ENCODE measurements at places on chromosomes 5 and 9.

DNA sequence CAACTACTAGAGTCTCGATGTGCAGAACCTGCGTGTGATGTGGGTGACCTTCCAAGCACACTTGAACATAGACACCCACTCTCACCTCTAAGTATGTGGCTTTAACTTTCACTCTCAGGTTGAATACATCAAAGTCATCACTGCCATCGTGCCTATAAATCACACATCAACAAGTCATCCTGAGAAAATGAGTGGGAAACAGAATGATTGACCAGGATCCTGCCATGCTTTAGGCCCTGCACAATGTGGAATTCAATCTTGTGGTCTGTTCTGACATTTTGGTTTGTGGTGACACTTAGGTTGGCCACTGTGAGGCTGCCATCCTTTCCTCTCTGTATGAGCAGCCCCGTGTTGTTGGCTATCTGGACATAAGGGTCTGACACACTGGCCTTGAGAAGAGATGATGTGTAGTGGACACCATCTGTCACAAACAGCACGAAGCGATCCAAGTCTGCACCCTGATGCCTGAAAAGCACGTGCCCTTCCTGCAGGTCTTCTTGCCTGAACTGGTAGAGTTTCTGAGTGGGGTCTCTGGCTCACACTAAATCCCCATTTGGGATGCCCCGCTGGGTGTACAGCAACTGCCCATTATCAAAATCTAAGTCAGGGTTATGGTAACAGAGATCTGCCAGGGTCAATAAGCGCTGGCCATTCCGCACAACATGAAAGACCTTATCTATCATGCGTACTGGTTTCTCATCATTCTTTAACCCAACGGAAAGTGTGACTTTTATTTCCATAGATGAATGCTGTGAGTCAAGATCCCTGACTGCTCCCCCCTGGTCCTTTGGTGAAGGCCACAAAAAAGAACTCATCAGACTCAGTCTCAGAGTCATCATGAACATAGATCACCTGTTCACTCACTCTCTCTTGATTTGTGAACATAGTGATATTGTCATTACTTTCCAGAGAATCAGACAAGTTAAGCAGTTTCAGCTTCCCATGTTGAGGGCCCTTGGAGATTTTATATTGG is 116.6 kb downstream of the ESM1 start:
- DNase-seq = no peak

- DNase-seq = no peak
These were observed 12.8 kb downstream of the RALGPS1 start for GRCh38 chr9:126927419-126927818.

DNA sequence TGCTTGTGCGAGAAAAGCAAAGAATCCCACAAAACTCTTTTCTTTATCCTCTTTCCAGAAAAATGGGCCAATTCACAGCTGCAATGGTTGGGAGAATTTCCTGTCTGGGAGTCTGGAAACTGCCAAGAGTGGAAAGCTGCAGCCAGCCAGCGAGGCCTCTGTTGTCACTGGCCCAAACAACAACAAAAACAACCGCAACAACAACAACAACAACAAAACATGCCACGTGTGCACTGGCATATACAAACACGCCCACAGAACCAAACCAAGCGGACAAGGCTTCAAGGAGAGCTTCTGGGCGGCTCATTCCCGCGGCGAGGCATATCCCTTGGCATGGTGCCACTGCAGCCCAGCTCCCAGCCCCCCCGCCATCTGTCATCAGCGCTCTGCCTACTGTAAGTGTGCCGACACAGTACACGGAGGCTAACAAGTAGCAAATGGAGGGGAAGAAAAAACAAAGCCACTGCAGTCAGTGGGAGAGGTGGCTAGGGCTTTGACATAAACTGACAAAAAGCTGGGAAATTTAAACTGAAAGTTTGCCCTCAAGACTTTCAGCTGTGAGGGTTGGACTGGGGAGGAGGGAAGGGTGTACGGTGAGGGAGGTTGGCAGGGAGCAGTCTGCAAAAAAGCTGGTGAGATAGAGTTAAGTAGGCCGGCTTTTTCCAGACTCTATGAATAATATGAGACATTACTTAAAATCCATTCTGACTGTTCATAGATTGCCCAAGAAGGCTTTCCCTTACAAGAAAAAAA is 165.0 kb upstream of the ZNF462 start:
- DNase-seq = no peak

DNA sequence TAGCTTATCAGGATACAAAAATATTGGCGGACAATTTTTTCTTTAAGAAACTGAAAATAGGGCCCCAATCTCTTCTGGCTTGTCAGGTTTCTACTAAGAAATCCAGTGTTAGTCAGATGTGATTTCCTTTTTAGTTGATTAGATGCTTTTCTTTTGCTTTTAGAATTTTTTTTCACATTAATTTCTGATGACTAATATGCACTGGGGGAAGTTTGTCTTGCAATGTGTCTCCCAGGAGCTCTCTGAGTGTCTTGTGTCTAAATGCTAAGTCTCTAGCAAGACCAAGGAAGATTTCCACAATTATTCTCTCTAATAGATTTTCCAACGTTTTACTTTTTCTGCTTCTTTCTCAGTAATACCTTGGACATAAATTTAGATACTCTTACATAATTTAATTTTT is 559.8 kb upstream of the TYRP1 start:
- no peak for DNase-seq

- DNase-seq = no peak
These were observed 43.2 kb downstream of the SEMA4D start for GRCh38 chr9:89454498-89455355.

DNA sequence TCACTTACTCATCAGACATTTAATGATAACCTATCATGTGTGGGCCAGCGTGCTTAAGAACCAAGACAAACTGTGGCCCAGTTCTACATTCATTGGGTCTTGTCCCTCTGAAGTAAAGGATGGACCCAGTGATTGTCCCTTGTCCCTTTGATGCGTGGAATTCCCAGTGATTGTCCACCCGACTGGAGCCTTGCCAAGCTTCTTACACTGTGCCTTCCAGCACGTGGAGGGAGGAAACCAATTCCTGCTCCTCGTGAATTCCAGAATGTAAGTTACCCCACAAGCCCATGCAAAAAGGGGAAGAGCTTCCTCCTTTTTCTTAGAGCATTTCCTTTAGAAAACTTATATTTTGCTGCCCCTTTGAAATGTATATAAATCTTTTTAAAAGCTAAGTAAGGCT is 7.9 kb downstream of the CKMT2 start:
- DNase-seq = no peak

- no peak for DNase-seq
These were observed 10.6 kb upstream of the MEGF9 start for GRCh38 chr9:120724757-120725400.

DNA sequence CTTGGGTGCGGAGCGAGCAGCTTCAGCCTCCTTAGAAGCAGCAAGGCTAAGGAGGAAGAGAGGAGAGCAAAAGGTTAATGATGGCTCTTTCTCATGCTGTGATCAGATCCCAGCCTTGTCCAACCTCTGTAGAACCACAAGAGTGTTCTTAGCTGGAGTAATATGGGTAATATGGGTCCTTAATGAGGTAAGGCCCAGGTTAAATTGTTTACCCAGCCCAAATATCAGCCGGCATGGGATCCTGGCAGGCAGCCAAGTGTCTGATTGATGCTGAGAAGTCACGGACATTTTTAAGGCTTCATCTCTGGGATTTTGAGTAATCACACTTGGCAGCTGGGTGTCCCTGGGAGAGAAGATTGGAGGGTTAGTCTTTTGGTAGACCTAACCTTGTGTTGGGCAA is 32.3 kb downstream of the GLRA1 start:
- no peak for DNase-seq

DNA sequence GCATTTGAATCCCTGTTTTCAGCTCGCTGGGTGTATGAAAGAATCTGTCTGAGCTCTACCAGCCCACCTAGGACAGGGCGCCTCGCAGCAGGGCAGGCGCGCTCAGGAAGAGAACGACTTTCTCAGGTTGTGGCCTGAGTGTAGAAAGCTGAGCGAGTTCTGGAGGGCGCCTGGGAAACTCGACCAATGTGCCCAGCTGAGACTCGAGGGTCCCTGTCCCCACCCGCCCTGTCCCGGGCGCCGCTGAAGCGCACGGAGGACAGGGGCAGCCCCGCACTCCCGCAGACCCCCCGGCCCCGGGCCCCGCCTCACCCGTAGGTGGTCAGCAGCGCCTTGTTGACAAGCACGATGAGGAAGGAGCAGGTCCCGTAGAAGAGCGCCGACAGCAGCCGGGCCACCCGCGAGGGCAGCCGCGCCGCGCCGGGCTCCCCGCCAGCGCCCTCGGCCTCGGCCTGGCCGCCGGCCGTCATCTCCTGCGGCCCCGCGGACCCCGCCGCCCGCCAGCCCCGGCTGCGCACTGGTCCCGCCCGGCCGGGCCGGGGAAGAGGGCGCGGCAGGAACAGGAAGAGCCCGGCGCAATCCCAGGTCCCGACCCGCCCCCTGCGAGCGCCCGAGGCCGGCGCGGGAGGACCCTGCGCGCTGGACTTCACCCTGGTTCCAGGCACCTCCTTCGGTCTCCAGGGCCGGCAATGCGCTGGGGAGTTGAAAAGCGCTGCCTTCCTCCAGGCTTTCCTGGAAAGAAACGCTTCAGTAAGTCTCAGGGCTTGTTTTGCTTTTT is at the start of gene SLC35D2:
Gene SLC35D2, minus strand, starts transcription at position 547 of the 778 bp plus-strand sequence. Its CDS starts 77 bp downstream, at position 470.
- no peak for DNase-seq

DNA sequence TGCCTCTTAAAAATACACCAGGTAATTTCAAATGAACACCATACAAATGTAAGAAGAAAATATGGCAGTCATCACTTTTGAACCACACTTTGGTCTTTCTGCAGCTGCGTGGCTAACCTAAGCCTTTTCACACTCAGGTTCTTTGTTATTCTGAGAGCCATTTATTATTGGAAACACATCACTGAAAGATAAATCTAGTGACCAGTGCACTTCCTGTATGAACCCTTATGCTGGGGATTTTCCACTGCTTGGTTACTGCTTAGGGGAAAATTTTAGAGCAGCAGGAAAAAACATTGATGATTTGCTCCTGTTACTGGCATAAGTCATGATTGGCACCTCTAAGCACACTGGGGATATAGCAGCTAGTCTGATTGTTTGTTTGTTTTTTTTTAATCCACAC is 58.6 kb upstream of the RANBP3L start:
- DNase-seq = no peak

- DNase-seq = no peak
These were observed 166.4 kb downstream of the PIK3R1 start for GRCh38 chr5:68381909-68382308.

GRCh38 chr5:77294185-77294584 is 83.7 kb downstream of the PDE8B start:
- no peak for DNase-seq

DNA sequence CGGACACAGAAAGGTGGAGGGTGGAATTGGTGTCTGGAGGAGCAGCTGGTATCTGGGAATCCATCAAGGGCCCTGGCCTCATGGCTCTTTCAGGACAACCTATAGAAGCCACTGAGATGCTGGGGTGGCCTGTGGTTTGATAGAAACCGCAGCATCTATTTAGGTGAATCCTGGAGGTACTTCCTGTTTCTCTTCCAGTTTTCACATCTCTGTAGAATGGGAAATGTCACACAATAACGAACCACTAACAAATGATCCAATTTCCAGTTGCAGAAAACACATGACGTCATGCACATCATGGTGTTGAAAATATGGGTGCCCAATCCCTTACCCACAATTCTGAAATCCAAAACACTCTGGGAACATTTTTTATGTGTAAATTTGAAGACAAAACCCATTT is 52.2 kb downstream of the ROPN1L start:
- no peak for DNase-seq

DNA sequence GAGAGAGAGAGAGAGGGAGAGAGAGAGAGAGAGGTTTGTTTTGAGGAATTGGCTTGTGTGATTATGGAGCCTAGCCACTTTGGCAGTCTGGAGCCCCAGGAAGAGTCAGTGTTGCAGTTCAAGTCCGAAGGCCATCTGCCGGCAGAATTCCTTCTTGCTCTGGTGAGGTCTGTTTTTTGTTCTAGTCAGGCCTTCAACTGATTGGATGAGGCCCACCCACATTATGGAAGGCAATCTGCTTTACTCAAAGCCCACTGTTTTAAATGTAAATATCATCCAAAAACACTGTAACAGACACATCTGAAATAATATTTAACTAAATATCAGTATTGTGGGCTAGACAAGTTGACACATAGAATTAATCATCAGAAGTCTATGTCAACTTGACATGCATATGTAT is 11.4 kb upstream of the GRM6 start:
- no peak for DNase-seq

- DNase-seq = no peak
These were observed 88.7 kb downstream of the GLIS3 start for GRCh38 chr9:4211032-4211725.

GRCh38 chr5:141077826-141078225 is 16.6 kb upstream of the PCDHB2 start:
- no peak for DNase-seq

DNA sequence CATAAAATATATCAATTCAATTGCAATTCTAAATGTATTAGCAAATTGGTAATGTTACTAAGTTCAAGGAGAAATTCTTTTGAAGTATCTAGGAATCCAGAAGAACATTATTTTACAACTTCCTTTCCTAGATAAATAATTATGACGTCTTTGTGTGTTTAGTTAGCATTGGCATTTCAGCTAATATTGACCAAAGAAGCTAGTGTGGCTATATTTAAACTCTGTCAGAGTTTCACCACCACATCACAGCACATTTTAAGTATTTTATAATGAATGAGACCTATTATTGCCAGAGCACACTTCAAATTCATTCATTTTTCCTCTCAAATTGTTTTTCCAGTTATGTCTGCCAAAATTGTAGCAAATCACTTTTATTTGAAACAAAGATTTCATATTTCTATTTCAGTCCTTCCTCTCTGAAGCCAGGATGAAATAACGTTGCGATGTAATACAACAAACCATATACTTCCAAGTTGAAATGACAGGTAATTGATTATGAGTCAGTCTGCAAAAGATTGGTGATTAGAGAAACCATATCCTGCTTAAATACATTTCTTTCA is 18.9 kb downstream of the PLK2 start:
- no peak for DNase-seq

GRCh38 chr5:72129725-72130124 is 22.4 kb downstream of the MAP1B start:
- DNase-seq = no peak

DNA sequence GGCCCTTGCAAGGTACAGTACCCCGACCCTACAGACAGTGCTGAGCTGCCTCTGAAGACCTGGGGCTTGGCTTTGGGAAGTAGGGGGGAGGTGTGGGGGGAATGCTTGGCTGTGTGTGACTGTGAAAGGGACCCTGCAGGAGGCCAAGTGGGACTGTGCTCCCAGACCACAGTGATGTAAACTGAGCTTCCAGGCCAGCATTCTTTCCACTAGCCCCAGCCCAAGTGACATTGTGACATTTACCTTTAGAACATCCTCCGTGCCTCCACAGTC is 31.2 kb downstream of the HMCN2 start:
- no peak for DNase-seq

DNA sequence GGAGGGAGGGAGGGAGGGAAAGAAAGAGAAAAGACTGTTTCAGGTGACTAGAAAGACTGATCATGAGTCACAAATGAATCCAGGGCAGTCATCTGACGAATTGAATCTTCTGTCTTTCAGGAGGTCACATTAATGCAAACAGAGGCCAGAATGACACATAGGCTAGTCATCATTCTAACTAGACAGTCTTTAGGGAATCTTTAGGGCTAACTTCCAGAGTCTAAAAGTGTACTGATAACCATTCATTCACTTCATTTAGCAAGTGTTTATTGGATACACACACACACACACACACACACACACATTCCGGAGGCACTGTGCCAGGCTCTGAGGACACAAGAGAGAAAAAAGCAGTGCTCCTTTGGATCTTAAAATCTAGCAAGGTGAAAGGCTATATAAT is 156.7 kb downstream of the EBF1 start:
- no peak for DNase-seq

- DNase-seq = no peak
These were observed 54.4 kb downstream of the ANKH start for GRCh38 chr5:14816999-14817761.

Measured in activated effector memory CD4-positive, alpha-beta T cell treated with Interleukin-2 at 50 U/mL for 16 hours (primary cell).